ENCODE measurements at places on chromosomes 6 and 20.

DNA sequence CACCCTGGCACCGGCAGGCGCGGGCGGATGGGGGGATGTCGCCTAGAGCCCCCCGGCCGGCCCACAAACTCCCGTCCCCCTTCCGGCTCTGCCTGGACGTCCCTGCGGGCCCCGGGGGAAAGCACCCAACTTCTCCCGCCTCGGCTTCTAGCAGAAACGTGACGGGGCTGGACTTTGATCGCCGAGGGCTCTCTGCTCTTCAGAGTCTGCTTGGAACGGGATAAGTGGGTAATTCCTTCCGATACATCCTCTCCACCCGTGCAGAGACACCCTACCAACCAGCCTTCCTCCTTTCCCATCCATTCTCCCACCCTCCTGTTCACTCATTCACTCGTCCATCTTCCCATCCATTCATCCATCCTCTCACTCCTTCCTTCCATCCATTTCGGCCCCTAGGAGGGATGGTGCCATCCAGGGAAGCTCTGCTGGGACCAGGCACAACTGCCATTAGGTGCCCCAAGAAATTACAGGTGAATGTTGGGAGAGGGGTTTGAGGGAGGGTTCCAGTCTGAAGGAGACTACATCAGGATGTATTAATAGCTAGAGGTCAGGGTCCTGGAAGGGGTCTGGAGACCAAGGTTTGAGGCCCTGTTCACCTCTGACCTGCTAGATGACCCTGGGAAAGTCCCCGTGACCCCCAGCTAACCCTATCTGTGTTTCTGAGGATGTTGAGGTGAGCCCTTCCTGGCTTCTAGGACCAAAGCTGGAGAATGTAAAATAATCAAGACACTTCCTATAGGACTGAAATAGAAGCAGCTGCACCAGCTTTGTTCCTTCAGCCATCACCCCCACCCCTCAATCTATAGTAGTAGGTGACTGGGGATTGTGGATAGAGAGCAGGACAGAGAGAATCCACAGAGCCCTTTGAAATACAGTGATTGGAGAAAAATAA, 538 bp downstream of the TTLL9 start:
- DNase-seq, result no peak

DNA sequence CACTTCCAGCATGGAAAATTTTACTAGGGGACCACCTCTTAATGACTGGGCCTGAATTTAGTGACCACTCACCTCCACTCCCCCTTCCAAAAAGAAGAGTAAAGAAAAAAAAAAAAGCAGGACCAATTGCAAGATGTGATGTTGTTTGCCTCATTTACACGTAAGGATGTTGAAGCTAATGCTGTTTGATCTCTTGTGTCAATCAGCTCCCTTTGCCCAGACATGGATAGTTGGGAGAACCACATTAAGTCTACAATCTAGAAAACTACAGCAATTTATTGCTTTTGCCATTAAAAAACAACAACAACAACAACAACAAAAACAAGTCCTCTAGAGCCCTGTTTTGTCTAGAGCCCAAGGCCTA, 11.0 kb upstream of the DSTN start:
- DNase-seq, result no peak

GRCh38 chr20:19861147-19861759, 103.2 kb downstream of the RIN2 start:
- no peak for DNase-seq

DNA sequence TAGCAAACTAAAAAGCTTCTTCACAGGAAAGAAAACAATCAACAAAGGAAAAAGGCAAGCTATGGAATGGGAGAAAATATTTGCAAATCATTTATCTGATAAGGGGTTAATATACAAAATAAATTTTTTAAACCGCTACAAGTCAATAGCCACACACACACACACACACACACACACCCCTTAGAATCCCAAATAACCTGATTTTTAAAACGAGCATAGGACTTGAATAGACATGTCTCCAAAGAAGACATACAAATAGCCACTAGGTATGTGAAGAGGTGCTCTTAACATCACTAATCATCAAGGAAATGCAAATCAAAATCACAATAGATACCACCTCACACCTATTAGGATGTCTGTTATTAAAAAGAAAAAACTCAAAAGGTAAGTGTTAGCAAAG, 187.7 kb downstream of the TRIM27 start:
- DNase-seq, result no peak

DNA sequence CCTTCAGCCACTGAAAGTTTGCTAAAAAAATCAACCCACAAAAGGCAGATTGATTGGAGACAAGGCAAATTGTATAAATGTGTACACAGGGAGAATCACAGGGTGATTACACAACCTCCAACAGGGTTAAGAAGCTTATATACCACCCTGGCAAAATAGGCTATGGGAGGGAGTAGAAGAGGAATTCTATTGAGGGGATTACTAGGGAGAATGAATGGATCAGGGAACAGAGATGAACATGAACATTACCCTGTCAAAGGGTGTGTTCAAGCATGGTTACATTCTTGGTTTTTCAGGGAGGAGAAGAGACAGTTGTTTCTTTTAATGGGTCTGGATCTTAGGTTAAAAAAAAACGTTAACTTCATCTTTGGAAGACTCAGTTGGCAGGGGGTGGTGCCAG, 5.1 kb upstream of the MRS2 start:
- DNase-seq, result no peak

- no peak for DNase-seq
Measured at GRCh38 chr6:127481111-127481510, 21.9 kb upstream of the KIAA0408 start.

GRCh38 chr6:4084444-4085331, 5.8 kb upstream of the FAM217A start:
- no peak for DNase-seq

DNA sequence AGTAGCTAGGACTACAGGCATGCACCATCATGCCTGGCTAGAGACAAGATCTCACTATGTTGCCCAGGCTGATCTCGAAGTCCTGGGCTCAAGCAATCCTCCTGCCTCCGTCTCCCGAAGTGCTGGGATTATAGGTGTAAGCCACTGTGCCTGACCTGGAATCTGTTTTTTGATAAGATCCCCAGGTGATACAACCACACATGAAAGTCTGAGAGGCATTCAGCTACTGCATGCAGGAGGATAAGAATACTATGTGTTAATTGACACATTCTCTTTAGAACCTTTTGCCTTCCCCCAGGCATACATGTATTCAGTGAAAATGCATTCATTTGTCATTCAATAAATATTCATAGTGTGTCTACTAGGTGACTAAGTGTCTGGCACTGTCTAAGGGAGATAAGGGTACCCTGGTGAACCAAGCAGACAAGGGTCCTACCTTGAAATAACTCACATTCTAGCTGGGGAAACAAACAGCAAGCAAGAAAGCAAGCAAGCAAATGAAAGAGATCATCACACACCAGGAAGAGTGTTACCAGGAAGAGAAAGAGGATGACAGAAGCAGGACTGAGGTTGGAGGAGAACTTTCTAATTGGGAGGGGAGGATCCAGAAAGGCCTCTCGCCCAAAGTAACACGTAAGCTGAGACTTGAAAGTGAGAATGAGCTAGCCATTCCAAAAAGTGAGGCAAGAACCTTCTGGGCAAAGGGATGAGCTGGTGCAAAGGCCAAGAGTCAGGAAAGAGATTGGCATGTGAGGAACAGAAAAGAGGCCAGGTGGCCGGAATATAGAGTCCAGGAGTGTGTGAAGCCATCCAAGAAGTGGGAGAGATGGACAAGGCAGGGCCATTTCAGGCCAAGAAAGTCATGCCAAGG, 6.5 kb downstream of the GFOD1 start:
- DNase-seq, result no peak

GRCh38 chr6:34953061-34954025, 64.3 kb downstream of the ANKS1A start:
- no peak for DNase-seq

- peak; percentile 64 for DNase-seq
Measured at GRCh38 chr20:46349035-46349741, 40.9 kb upstream of the CDH22 start.

DNA sequence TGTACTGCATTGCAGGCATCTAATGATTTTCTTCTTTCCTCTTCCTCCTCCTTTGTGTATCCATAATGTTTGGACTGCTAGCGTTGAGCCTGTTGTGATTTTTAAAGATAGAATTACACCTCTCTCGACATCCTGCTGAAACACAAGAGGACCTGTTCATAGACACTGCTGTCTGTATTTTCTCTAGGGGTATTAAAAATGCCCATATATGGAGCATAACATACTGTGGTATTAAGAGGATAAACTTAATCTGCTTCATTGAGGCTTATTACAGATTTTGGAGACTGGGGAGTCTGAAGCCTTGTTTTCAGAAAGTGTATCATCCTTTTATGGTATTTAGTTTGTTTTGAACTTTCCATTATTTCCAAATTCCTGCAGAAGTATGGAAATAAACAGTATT, 414.3 kb downstream of the CDKAL1 start:
- DNase-seq, result no peak

GRCh38 chr20:33991502-33991901, 2.2 kb upstream of the RALY start:
- DNase-seq, result no peak

- DNase-seq, result no peak
Measured at GRCh38 chr6:21710908-21711627, 117.5 kb downstream of the SOX4 start.

DNA sequence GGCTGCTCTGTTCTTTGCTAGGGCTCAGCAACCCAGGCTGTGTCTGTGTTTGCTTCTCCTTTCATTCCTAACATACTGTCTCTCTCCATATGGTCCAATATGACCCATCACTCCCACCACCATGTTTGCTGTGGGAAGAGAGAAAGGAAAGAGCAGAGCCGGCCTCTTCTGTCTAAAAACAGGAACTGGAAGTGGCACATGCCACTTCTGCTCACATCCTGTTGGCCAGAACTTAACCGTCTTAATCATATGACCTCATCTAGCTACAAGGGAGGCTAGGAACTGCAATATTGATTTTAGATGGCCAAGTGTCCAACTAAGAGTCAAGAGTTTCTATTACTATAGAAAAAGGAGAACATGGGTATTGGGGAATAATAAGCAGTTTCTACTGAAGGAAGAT, 212.5 kb upstream of the CHD6 start:
- DNase-seq, result no peak

GRCh38 chr6:89807581-89807980, 12.0 kb downstream of the MDN1 start:
- DNase-seq, result no peak

DNA sequence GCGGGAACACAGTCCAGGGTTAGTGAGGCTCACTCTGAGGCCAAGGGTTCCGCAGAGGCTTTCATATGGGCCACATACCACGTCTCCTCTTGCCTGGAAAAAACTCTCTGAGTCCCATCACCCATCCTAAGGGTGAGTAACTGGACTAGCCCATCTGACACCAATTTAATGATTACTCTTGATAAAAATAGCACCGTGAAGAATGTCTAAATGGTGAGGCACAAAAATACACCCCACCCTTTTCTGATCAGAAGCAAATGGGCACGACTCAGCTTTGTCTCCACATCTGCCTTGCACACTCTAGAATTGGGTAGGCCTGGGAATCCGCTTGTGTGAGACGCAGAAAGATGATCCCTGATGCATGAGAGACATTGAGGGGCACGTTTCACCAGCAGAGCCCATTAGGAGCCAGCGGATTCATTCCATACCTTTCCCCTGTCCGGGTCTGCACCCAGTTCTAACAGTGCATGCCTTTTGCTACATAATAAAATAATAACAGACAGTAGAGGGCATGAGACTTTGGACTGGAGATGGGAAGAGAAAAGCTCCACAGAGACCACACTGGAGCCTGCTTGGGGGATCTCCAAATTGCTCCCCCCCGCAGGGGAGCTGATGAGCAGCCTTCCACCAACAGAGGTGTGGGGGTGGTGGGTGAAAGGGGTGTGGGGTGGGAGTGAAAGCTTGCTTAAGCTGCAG, 110.0 kb upstream of the KCNK16 start:
- no peak for DNase-seq

DNA sequence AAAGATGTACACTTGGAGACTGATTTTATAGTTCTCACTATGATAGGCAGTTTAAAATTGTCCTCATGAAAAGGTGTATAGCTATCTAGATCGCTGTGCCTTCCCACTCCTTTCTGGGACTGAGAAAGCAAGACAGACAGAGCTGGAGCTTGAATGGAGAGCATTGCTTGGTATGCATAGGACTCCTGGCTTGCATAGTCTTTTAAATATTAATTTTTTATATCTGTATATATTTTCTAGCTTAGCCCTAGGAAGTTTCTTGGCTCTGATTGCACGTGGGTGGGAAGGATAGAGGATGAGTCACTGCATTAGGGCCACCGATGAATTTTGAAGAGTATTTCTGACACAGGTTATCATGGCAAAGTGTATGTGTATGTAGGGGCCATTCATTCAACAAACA, 150.0 kb upstream of the SPACA1 start:
- no peak for DNase-seq

- DNase-seq, result no peak
Measured at GRCh38 chr20:49692941-49693340, 20.7 kb downstream of the B4GALT5 start.

DNA sequence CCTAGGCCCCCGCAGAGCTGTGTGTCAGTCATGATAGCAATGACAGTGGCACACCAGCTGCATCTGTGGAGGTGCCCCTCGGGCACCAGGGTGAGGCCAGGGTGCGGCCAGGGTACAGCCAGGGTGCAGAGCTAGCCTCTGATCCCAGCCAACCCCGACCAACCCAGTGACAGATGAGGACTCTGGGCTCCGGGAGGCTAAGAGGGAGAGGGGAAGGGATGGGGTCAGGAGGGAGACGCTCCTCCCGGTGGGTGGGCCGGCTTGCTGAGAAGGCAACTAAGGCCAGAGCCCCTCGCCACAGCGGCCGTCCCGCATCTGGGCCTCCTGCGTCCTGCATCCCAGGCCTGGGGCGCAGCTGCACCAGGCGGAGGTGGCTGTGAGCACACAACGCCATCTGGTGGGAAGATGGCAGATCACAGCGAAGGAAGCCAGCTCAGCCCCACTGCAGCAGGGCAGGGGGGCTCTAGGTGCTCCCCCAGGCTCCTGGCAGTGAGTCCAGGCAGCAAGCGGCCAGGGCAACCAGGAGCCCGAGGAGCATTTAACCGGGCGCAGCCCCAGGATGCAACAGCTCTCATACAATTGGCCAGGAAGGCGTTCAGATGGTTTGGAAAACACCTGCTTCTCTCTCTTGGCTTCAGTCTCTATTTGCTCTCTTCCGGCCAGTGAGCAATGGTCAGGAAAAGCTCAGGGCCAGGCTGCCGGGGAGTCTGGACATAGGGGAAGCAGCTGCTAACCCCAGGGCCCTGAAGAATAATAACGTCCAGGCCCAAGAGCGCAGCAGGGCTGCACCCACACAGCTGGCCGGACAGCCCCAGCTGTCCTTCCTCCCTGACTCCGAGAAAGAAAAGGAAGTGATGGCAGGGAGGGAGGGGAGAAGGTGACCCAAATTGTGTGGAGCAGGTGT, 169.4 kb downstream of the TAF4 start:
- DNase-seq, result no peak

DNA sequence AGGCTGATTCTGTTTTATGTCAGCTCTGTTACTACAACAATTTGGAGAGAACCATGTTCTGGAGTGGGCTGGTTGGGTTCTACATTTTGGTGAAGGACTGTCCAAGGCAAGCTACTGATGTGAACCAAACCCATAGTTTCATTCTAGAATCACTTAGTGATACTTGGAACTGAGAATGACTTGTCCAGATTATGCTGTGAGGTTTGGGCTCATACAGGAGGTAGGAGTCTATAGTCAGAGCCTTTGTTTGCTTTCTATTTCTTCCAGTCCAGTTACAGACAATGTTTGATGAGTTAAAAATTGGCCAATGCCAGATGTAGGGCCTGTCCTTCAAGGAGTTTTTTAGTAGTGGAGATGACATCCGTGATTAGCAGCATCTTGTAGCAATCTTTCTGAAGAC, 97.9 kb downstream of the LRRC1 start:
- DNase-seq, result no peak
